M059J (cell line): ENCODE measurements at places on chromosomes 5 and 9. TPM values are rescaled to one million over a fixed set of nuclear protein-coding genes. Genes with fewer than 3 reads are reported as not detected.

DNA sequence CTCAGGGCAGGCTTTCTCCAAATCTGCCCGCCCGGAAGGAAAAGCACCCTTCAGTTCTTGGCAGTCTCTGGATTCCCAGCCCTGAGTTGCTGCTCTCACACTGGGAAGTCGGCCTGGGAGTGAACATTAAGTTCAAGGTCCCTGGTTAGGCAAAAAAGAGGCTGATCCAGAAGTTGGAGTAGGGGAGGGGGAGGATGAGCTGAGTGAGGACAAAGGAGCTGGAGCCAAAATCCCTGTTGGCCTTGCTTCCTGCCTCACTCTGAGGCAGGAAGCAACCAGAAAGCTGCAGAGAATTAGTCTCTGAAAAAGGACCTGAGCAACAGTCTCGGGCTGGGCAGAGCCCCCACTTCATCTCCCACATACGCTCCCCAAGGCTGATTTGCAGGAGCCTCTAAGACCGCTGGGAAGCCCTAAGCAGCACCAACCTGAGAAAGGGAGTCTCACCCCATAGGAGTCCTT is 15.0 kb upstream of the RPS14 start:
- no peak for DNase-seq

DNA sequence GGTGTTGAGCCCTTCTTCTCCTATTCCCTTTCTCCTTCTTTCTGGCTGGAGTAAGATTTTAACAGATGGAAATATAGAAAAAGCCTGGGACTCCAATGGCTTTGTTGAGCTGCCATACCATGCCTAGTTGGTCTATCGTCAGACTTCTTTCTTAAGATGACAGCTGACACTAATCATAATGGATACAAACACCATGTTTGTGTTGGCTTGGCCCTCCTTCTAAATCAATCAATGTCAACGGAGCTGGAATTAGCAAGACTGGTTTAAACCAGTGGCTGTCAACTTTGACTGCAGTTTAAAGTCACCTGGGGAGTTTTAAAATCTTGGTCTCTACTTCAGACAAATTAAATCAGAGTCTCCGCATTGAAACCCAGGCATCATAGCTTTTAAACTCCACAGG is 264.5 kb upstream of the PRR16 start:
- DNase-seq = no peak

GRCh38 chr9:3948826-3949556 is 350.9 kb downstream of the GLIS3 start:
- peak; percentile 79 for DNase-seq

Gene TGFBI
- 567 and 744 TPM in 2 replicates for total RNA-seq

GRCh38 chr9:124218438-124218982 is 39.2 kb upstream of the NEK6 start:
- peak; percentile 86 for DNase-seq

GRCh38 chr9:78101247-78101646 is 69.6 kb upstream of the GNAQ start:
- no peak for DNase-seq

DNA sequence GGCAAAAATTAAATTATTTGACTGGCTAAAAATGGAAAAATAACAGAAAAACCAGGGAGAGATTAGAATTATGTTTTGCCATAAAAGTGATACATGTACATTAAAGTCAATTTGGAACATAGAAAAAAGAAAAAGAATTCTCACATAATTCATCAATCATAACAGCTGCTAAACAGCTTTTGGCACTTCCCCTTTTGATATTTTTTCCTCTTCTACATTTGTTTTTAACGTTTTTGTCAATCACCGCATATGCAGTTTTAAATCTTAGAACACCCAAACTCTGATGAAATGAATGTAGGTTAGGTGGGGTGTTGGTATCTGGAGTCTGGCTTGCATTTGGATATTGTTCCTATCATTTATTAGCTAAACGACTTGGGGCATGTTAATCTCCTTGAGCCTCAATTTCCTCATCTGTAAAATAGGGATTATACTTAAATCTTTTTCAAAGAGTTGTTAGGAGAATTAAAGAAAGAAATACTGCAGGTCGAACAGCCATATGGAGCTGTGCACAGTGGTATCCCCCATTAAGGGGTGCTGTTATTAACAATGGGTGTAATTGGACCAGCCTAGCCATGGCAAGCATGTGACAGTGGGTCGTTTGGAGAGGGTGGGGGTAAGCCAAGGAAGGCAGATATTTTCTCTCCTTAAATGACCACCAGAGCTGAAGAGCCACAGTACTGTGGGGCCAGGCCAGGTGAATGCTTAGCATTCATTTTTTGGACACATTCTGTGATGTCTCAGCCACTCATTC is 22.6 kb downstream of the NPR3 start:
- DNase-seq = no peak

- no peak for DNase-seq
Observed at GRCh38 chr9:116409129-116409528, 255.5 kb downstream of the PAPPA start.

Gene ENHO
- total RNA-seq = 0.71 and 2.0 TPM in 2 replicates

Gene ITK
- 0.10 TPM in 1 of 2 replicates, not detected in the other for total RNA-seq
